ENCODE measurements at places on chromosomes 3 and 15.

DNA sequence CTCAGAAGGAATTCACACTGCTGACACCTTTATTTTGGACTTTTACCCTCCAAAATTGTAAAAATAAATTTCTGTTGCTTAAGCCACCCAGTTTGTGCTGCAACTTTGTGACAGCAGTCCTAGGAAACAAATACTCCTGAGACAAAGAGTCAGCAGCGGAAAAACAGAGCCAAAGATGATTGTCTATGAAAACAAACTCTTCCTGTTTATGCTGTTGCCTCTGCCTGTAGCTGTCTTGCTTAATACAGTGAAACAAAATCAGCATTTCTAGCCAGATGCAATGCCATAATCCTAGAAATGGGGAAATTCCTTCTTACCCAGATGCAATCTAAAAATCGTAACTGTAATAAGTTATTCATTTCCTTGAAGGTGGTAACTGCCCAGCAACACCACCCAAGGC lies 387.5 kb upstream of the ATP11B start:
- no peak for DNase-seq

GRCh38 chr3:53357458-53357857 lies 10.1 kb upstream of the DCP1A start:
- DNase-seq, result no peak

DNA sequence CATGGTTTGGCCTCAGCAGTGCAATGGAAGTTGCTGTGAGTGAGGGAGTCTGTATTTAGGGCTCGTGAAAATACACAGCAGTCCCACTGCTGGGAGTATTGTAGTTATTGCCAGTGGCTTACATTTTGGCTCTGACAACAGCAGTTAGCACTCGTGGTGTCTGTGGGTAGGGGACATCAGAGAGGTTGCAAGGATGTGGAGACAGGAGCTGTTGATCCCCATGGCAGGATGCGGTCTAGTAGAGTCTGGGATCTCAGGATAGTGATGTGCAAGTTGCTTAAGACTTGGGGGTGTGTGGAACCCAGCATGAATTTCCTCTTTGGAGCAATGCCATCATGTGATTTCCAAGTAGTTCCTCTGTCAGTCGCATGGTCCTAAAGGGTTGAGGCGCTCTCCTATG lies 59.9 kb downstream of the GALK2 start:
- no peak for DNase-seq

DNA sequence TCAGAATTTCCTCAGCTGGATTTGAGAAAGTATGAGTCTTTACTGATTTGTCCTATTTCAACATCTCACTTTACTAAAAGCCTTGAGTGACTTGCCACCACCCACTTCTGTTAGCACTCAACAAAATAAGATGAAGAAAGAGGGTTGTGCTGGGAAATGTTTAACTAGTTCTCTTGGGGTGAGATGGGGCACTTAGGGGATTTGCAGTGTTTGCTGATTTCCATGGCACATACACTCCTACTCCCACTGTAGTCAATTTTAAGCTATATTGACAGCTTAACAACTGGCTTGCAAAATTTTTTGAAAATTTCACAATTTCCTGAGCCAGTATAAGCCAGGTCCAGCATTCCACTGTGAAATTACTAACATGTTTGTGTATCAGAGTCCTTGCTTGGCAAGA lies 463.1 kb upstream of the ARHGEF26 start:
- no peak for DNase-seq
